Fibroblast of the aortic adventitia (primary cell): ENCODE measurements at places on chromosomes 11 and 22. TPM values are rescaled to one million over a fixed set of nuclear protein-coding genes. Genes with fewer than 3 reads are reported as not detected.

DNA sequence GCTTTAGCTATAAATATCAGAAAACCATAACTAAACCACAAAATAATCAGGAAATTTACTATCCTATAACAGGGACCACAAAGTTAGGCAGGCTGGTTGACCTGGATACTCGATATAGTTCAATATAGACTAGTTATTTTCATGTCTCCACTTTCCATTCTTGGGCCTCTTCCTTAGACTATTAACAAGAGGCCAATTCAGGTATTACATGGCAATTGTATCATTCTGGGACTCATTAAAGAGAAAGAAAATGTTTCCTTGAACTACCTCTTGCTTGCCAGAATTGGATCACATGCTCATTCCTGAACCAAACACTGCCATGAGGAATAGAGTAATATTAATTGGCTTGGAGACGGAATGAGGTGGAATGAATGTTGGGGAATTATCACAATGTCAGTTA is 76.0 kb downstream of the EIF3M start:
- peak; percentile 22 for DNase-seq

DNA sequence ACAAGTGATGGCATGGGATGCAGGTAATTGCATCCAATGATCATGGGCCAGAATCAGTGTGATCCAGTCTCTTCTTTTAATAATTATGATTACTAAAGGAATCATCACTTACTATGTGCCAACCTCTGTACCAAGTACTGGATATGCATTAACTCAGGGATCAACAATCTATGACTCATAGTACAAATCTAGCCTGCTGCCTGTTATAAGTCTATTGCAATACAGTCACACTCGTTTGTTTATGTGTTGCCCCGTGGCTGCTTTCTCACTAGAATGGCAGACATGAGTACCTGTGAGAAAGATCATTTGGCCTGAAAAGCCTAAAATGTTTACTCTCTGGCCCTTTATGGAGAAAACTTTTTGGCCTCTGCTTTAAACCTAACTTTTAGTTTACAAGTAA is 45.0 kb downstream of the OR6Q1 start:
- no peak for DNase-seq

- no peak for DNase-seq
Measured at GRCh38 chr22:45554040-45554406, 51.3 kb downstream of the FBLN1 start.

- DNase-seq, result no peak
Measured at GRCh38 chr11:115716601-115717529, 212.7 kb upstream of the CADM1 start.

GRCh38 chr11:132981131-132981956 is 551.0 kb downstream of the OPCML start:
- no peak for DNase-seq

GRCh38 chr11:97732011-97732632 is 1288.6 kb upstream of the CNTN5 start:
- DNase-seq, result no peak

DNA sequence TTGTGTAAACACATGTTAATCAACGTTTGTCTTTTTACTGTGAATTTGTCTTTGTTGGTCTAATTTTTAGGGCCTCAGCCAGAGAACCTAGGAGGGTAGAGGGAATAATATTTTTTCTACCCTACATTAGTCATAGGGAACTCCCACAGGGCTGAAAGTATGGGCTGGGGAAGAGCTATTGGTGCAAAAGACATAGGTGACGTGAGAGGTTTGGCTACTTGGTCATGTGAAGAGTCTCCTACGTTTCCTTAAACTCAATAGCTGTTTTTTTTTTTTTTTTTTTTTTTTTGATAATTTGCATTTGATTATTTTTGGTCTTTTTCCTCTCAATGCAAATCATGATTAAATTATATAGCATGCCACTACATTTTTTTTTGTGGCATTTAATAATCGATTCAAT is 15.9 kb upstream of the MMP7 start:
- peak; percentile 19 for DNase-seq

DNA sequence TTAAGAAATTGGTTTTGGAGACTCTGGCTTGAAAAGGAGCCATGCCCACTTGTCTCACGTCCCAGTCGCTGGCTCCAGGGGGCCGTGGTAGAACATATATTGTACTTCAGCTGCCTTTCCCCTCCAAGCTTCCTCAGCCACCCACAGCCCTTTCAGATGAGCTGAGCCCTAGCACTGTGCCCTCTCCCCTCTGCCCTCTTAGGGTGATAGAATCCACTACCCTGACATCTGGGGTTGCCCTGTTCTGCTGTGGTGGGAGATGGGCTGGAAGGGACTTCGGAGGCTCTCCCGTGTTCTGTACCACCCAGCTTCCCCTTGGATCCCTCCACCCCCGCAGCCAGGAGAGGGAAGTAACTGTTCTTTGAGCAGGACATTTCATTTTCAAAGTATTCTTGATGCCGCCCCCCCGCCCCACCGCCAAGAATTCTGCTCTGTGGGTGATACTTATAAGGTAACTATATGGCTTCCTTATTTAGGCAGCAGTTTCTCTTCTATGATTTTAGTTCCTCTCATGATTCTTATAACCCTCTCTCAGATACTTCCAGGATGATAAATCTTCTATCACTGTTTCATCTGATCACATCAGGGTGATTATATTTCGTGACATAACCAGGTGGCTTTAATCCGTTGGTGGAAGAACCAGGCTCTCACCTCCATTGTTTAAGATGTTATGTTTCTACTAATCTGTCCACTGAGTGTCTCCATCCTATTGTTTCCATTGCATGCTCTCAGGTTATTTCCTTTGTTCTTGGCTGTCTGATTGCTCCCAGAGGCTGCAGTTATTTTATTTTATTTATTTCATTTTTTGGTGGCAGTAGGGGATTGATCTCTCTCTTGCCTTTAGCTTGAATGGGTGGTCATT is 24.1 kb downstream of the ZBTB16 start:
- DNase-seq, result no peak

- DNase-seq, result no peak
Measured at GRCh38 chr11:114959953-114960505, 281.7 kb downstream of the NXPE2 start.

DNA sequence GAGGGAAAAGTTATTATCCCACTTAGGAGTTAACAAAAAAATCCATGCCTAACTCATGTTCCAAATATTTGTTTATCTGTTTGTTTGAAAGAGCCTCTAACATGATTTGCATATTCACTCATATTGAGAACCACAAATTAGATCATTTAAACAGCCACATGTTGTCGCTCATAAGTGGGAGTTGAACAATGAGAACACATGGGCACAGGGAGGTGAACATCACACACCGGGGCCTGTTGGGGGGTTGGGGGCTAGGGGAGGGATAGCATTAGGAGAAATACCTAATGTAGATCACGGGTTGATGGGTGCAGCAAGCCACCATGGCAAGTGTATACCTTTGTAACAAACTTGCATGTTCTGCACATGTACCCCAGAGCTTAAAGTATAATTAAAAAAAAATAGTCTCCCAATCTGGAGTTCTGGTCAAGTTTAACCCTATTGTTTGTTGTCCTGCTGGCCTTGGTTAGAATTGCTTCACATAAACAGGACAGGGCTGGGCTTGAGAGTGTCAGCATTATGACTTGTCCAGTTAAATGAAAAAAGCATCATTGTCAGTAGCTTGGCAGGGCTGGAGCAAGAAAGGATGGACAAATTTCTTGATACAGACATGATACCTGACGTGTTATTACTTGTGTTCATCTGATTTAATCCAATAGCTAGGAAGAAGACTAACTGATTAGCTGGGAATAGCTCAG is 57.8 kb upstream of the PSMA1 start:
- no peak for DNase-seq

Gene LTO1
- total RNA-seq, result 16.4 and 35.2 TPM in 2 replicates

- DNase-seq, result no peak
Measured at GRCh38 chr22:49583886-49584505, 243.7 kb downstream of the BRD1 start.

DNA sequence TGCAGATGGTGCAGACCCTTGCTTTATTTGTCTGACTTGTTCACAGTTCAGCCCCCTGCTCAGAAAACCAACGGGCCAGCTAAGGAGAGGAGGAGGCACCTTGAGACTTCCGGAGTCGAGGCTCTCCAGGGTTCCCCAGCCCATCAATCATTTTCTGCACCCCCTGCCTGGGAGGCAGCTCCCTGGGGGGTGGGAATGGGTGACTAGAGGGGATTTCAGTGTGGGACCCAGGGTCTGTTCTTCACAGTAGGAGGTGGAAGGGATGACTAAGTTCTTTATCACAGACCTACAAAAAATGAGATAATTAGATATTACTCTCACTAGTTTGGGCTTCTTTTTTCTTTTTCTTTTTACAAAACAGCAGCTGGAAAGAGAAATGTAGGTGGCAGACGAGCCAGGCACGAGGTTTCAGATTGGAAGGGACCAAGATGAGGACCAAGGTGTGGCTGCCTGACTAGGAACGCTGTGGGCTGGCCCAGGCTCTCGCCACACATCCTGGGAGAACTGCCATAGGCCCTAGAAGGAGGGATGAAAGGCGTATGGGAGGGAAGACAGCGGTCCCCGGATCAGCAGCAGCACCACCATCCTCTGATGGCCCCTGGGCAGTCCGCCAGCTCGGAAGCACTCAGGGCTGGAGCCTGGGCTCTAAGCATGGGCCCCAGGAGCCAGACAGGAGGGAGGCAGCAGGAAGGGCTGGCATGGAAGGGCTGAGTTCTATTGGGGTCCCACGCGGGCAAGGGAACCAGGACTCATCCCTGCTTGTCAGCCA is 14.2 kb downstream of the TXN2 start:
- peak; percentile 72 for DNase-seq

GRCh38 chr11:45605051-45605450 is 60.4 kb downstream of the CHST1 start:
- DNase-seq, result no peak

DNA sequence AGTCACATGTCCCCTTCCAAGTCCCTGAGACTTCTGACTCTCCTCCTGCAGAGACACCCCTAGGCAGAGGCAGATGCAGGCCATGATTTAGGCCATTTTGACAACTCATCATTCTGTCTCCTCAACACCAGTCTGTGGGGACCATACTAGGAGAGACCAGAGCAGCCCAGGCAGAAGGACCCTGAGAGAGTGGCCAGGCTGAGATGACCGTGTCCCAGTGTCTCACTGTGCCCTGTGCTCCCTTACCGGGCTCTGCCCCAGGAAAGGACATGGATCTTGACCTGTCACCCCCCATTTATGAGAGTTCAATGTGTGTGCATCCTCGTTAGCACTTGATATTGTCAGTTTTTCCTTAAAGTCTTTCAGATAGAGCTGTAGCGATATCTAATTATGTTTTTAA is 52.4 kb upstream of the IGLL5 start:
- DNase-seq, result no peak

- peak; percentile 95 for DNase-seq
Measured at GRCh38 chr11:64864473-64865285, 13.7 kb downstream of the EHD1 start.

- DNase-seq, result no peak
Measured at GRCh38 chr11:48005831-48006270, 25.5 kb downstream of the PTPRJ start.

Gene FADS2
- 125 and 143 TPM in 2 replicates for total RNA-seq

Gene CHKB
- 20.2 and 27.5 TPM in 2 replicates for total RNA-seq

- DNase-seq, result peak; percentile 60
Measured at GRCh38 chr11:96293598-96294021, 49.4 kb downstream of the MAML2 start.

Gene OVOL1
- total RNA-seq, result not detected in 2 replicates

GRCh38 chr11:68099474-68100405 is 21.4 kb downstream of the CHKA start:
- peak; percentile 21 for DNase-seq

DNA sequence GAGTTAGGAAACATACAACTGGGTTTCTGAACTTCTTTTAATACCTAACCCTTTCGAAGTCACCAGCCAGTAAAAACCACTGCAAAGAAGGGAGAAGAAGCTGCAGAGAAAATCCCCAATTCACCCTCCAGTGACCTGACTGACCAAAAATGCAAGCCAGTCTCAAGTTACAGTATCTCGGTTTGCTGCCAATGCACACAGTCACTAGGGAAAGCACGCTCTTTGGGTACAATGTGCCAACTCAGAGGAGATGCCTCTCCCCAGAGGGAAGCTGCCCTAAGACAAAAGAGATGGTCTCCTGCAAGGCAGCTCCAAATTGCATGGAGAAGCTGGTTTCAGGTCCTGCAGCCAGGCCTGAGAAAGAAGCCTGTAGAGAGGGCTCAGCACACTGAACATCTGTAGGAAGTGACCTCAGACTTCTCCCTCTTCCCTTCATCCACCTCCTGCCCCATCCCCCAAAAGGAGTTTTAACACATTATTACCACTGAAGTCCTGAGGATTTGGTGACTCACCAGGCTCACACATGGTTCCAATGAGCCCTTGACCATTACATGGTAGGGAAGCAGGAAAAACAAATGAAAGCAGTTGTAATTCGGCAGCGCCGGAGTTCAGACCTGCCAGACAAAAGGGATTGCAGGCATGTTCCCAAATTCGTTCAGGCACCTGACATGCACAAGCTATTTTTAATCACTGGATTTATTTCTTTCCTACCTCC is 90.1 kb downstream of the ETS1 start:
- peak; percentile 99 for DNase-seq

DNA sequence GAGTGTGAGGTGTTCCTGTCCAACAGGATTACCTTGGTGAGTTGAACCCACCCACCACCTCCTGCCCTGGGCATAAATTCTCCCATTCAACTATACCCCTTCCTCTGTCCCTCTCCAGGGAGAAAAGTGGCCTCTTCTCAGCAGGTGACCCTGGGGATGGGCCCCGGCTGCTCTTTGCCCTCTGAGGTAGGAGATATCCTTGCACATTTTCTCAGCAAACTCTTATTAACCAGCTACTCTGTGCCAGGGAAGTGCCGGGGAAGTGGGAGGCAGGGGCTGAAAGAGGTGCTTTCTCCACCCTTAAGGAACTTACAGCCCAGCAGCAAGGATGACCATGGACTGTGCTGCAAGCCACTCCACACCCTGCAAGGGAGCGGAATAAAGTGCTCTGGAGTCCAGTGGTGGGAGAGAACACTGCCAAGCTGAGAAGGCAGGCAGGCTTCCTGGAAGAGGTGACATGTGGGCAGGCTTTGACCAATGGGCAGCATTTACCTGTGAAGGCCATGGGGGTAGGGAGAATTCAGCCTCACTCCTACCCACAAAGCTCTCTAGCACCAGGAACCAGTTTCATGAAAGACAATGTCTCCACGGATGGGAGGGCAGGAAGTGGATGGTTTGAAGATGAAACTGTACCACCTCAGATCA is 21.9 kb upstream of the OAF start:
- no peak for DNase-seq

DNA sequence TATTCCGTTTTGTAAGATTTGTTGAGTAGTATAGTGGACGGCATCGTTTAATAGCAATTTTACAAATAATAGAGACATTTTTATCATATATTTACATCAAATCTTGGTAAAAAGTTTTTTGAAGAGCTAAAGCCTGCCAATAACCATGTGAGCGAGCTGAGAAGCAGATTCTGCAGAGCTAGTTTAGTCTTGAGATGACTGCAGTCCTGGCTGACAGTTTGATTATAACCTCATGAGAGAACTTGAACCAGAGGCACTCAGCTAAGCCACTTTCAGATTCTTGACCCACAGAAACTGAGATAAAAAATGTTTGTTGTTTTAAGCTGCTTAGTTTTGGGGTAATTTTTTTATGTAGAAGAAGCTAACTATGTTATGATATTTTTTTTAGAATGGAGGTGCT is 78.9 kb downstream of the PDE3B start:
- peak; percentile 9 for DNase-seq
